ENCODE measurements at places on chromosomes 1 and 21. TPM values are rescaled to one million over a fixed set of nuclear protein-coding genes. Genes with fewer than 3 reads are reported as not detected.
A peak's percentile ranks its signal among the peaks of the same experiment; 100 is the strongest.

EFNA1 gene
- total RNA-seq = 22.3 TPM

CADM3 gene
- total RNA-seq = not detected

ATP1A2 gene
- 16.5 TPM for total RNA-seq

PTCH2 gene
- 5.3 TPM for total RNA-seq

FCRL2 gene
- total RNA-seq = 0.55 TPM

C4BPB gene
- total RNA-seq = not detected

ITGB2 gene
- 20.3 TPM for total RNA-seq

GPBP1L1 gene
- 136 TPM for total RNA-seq

PKNOX1 gene
- total RNA-seq = 28.3 TPM

DNA sequence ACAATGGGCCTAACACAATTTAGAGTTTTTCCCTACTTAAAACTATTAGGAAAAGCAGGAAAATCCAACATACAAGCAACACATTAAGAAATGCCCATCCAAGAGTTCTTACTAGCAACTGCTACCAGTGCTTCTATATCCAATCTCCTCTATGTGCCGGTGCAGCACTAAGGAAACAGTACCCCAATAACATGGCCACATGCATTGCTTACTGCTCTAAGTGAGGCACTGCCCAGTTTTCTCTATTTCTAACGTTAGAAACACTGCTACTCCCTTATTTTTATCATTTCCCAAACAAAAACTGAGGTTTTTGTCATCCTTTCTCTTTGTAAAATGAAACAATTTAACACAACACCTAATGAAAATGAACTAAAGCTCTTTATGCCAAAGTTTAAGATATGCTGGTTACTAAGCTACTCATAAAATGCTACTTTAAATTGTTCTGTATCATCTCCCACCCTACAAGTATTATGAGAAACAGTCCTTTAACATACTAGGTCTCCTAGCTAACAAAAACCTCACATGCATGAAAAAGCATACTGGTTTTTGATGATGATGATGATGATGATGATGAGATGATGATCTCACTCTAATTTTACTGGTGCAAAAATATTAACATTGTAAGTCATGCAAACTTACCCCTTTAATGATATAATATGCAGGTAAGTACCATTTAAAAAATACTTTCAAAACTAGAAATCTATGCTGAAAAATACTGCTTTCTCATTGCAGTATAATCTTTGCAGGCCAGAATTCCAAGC is 90.7 kb upstream of the TTC39A start:
- no peak overlapping the region for H3K27ac ChIP-seq
- H3K36me3 ChIP-seq = no peaks in the 10 kb centered on the region
- H3K27me3 ChIP-seq = no peaks in the 10 kb centered on the region
- DNase-seq = no peak
- no peaks in the 10 kb centered on the region for H3K4me1 ChIP-seq

- no peak for DNase-seq
- H3K4me3 ChIP-seq = no peak overlapping the region
- no peaks in the 10 kb centered on the region for H3K36me3 ChIP-seq
- H3K27ac ChIP-seq = peak overlapping the region; percentile 96
Observed at GRCh38 chr1:24771574-24771973, 26.3 kb downstream of the CLIC4 start.

- H3K36me3 ChIP-seq = no peaks in the 10 kb centered on the region
- H3K4me1 ChIP-seq = no peaks in the 10 kb centered on the region
- H3K4me3 ChIP-seq = no peak overlapping the region
- H3K27ac ChIP-seq = no peak overlapping the region
- no peak for DNase-seq
Observed at GRCh38 chr21:42829954-42830353, 49.4 kb downstream of the WDR4 start.

DNA sequence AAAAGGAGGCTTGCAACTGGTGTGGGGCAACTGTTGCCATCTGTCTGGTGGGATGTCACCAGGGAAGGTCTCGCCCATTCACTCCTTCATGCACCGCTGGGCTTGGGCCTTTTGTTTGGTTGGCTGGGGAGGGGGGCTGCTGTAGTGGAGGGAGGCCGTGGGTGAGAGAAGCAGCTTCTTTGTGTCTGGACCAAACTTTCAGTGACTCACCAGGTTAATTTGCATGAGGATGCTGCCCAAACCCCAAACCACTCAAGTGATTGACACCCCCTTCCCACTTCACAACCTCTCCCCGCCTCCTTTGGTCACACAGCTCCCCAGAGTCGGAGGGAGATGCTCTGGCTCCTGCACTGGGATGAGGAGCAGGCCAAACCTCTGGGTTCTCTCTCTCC is 19.7 kb downstream of the BTG2 start:
- no peak for DNase-seq
- H3K4me3 ChIP-seq = no peak overlapping the region
- peaks cover 24% of the 10 kb centered on the region for H3K4me1 ChIP-seq
- no peak overlapping the region for H3K27ac ChIP-seq

- no peak overlapping the region for H3K4me3 ChIP-seq
- H3K36me3 ChIP-seq = no peaks in the 10 kb centered on the region
- no peaks in the 10 kb centered on the region for H3K4me1 ChIP-seq
- DNase-seq = peak; percentile 82
Observed at GRCh38 chr1:212488436-212489283, 55.9 kb downstream of the NENF start.

DNA sequence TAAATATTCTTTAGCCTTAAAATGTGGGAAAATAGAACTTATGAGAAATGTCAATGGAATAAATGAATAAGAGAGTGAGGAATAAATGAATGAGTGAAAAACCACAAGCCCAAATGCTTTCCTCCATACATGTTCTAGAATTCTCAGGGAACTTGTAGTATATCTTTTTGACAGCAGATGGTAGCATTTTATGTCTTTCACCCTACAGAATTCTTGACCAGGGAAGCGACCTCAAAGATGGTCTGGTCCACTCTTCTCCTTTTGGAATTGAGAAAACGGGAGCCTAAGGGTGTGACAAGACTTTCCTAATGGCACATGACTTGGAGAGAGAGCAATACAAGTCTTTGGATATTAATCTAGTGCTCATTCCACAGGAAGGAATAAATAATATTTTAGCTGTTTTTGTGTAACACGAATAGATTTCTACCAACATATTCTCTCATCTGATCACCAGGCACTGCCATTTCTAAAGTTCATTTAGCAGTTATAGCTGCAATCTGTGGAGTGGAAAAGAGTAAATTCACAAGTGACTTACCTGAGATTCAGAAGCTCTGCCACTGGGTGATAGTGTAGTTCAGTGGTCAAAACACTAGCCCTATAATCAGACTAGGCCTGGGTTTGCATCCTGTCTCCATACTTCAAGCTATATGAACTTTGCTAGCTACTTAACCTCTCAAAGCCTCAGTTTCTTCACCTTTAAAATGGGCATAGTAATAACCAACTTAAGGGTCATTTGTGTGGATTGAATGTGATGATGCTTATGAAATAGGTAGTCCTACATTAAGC is 15.0 kb upstream of the F5 start:
- DNase-seq = no peak
- H3K27me3 ChIP-seq = no peaks in the 10 kb centered on the region
- no peaks in the 10 kb centered on the region for H3K4me1 ChIP-seq
- H3K4me3 ChIP-seq = no peak overlapping the region

DNA sequence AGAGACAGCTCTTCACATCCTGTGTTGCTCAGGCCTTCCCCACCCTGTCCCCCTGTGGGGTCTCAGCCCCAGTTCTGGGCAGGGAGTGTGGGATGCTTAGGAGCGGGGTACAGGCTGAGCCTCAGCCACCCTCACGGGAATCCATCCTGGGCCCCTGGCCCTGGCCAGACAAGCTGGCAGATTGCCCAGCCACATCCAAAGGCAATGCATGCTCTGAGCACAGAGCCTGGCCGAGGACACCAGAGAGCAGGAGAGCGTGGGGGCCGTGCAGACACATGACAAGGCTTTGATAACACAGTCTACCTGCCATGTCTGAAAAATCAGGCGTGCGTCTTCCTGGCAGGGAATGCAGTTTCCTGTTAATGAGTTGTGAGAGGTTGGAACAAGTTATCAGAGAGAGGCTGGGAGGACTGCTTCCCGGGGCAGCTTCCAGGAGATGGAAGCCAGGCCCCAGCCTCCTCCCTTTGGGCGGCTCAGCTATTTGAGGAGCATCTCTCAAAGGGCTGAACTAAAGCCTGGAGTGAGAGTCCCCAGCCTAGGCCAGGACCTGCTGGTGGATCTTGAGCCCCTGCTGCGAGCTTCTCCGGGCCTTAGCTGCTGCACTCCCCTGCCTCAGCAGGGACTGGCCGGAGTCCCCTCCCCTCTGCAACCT is 72.2 kb upstream of the SELENON start:
- H3K4me1 ChIP-seq = peaks cover 16% of the 10 kb centered on the region
- H3K36me3 ChIP-seq = no peaks in the 10 kb centered on the region
- H3K4me3 ChIP-seq = no peak overlapping the region
- H3K27ac ChIP-seq = peak overlapping the region; percentile 75
- H3K27me3 ChIP-seq = no peaks in the 10 kb centered on the region

DNA sequence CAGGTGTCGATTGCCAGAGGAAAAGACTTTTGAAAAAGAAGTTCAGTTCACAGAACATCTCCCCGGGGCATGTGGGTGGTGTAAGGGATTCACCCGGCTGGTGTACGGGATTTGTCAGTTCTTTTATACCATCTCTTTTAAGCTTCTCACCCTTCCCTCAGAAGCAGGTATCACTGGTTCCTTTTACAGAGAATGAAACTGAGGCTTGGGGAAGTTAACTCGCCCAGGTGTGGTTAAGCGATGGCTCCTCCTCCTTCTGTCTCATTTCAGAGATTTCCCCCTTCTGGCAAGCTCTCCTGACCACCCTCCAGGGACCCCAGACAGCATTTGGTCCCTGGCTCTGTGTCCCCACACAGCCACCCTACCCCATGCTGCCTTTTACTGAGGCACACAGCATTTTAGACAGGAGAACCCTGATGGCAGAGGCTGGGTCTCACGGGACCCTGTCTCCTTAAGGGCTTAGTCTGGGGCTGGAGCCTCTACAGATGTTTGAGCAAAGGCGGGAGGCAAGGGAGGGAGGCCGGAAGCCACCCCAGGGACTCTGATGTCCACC is 2.8 kb upstream of the ECE1 start:
- no peak for DNase-seq
- H3K36me3 ChIP-seq = no peaks in the 10 kb centered on the region
- H3K4me1 ChIP-seq = peaks cover 7% of the 10 kb centered on the region
- no peaks in the 10 kb centered on the region for H3K27me3 ChIP-seq
- no peak overlapping the region for H3K4me3 ChIP-seq

DNA sequence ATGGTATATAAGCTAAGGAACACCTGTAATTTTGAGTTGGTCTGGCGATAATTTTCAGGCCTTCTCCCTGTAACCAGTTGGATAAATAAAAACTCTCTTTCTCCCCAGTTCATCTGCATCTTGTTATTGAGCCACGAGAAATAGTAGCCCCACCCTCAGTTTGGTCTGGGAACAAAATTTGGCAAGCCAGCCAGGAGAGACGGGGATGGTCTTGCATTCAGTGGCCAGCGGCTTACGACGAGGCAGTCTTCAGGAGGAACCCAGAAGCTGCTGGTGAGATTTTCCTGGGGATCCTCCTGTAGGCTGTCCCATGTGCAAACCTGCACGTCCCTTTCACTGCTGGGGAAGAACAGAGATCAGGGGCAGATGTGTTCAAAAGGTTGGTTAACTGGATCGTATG is 174.6 kb downstream of the PLA2G4A start:
- no peak overlapping the region for H3K4me3 ChIP-seq
- no peak overlapping the region for H3K27ac ChIP-seq
- no peaks in the 10 kb centered on the region for H3K36me3 ChIP-seq
- no peak for DNase-seq

DNA sequence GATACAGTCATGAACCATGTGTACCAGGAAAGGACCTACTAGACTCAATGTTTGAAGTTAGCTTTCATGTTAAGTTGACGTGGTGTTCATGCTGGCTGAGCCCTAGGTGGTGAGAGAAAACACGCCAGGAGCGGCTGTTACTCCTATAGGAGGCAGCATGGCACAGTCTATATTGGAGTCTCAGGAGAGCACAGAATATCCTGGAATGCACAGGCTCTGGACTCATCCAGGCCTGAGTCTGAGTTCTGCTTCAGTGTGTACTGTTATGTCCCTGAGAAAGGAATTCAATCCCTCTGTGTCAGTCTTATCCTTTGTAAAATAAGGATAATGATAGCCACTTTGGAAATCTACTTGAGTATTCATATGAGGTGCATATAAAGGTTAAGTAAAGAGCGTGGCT is 41.2 kb downstream of the DPT start:
- DNase-seq = no peak
- no peaks in the 10 kb centered on the region for H3K36me3 ChIP-seq

- H3K4me3 ChIP-seq = no peak overlapping the region
- H3K36me3 ChIP-seq = no peaks in the 10 kb centered on the region
- H3K27ac ChIP-seq = no peak overlapping the region
Observed at GRCh38 chr1:219312967-219313366, 139.3 kb downstream of the LYPLAL1 start.

GRCh38 chr1:40783001-40783905 is at the start of gene KCNQ4:
KCNQ4 (plus strand) TSS chr1:40783787; CDS start chr1:40784094, 307 bp downstream.
- peak within 1 kb of the TSS; percentile 87 for H3K27ac ChIP-seq
- DNase-seq = peak; percentile 70
- no peaks in the 10 kb centered on the region for H3K4me1 ChIP-seq

GRCh38 chr21:14572204-14572780 is 26.2 kb upstream of the SAMSN1 start:
- H3K27me3 ChIP-seq = no peaks in the 10 kb centered on the region
- no peaks in the 10 kb centered on the region for H3K36me3 ChIP-seq
- H3K4me1 ChIP-seq = no peaks in the 10 kb centered on the region

DNA sequence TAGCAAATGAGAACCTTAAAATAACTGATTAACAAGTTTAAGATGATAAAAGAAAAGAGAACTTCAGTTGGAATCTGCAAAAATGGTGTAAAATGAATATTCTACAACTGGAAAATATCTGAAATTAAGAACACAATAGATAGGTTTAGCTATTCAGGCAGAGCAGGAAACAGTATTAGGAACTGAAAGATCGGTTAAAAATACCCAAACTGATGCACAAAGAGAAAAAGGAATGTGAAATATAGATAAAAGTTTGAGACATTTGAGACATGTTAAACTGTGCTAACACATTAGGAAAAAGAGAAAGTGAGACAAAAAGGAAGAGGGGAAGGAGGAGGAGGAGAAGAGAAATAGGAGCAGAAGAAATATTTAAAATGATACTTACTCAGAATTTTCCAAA is 12.1 kb downstream of the CD55 start:
- no peaks in the 10 kb centered on the region for H3K36me3 ChIP-seq
- H3K27ac ChIP-seq = no peak overlapping the region
- no peaks in the 10 kb centered on the region for H3K4me1 ChIP-seq

- H3K36me3 ChIP-seq = no peaks in the 10 kb centered on the region
- no peaks in the 10 kb centered on the region for H3K4me1 ChIP-seq
- DNase-seq = no peak
- no peaks in the 10 kb centered on the region for H3K27me3 ChIP-seq
- no peak overlapping the region for H3K4me3 ChIP-seq
Observed at GRCh38 chr1:154856544-154856943, 13.5 kb downstream of the KCNN3 start.

GRCh38 chr1:10544239-10544638 is 69.5 kb downstream of the PEX14 start:
- DNase-seq = no peak
- no peaks in the 10 kb centered on the region for H3K4me1 ChIP-seq
- no peak overlapping the region for H3K27ac ChIP-seq
- H3K36me3 ChIP-seq = no peaks in the 10 kb centered on the region

- no peaks in the 10 kb centered on the region for H3K36me3 ChIP-seq
- no peak for DNase-seq
- H3K4me3 ChIP-seq = no peak overlapping the region
Observed at GRCh38 chr21:35491920-35492678, 443.0 kb upstream of the RUNX1 start.
